ENCODE measurements at places on chromosomes 6 and 20.

GRCh38 chr6:157107915-157108651 lies 215.2 kb downstream of the TMEM242 start:
- DNase-seq, result no peak

DNA sequence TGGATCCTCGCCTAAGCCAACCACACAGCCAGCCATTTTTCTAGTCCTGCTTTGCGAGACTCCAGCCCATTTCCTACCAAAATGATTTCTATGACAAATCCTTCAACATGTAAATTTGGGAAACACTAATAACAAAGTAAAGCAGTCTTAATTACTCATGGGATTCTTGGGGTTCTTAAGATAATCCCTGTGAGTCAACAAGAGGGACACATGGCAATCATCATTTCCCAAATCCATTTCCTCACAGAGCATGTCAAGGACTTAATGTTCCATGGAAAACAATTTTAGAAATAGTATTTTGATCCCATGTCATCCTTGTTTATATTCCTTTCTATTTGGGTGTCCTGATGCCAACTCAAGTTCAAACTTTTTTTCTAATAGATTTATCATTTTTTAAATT lies 322.7 kb upstream of the NOX3 start:
- DNase-seq, result no peak

DNA sequence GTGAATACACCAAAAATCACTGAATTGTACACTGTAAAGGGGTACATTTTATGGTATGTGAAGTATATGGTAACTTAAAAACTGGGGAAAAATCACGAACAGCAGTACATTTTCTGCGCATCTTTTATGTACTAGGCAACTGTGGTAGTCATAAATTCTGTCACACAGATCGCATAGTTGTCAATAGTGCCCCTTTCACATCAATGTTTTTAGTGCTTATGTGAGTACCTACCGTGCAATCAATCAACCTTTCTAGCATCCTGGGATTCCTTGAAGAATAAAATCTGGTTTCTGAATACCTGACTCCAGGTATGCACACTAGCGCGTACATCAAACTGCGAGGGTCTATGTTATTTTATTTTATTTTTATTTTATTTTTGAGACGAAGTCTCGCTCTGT lies 637 bp upstream of the RPF2 start:
- DNase-seq, result no peak

- DNase-seq, result no peak
These were observed 5.8 kb upstream of the SIM1 start for GRCh38 chr6:100470422-100471120.

DNA sequence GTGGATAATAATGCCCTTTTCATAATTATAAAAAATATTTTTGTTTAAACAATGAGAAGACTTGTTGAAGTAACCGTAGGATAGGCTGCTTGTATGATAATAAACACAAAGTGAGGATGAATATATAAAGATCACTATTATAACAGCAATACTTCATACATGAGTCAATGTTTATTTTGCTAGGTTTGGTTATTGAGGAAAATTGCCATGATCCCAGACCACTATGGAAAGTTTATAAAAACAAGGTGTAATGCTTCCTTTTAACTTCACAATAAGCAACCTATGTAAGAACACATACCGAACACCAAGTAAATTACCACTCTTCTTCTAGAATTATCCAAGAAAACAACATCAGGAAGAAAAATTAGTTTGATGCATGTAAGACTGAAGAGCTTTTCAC lies 495.3 kb upstream of the RNF217 start:
- no peak for DNase-seq

DNA sequence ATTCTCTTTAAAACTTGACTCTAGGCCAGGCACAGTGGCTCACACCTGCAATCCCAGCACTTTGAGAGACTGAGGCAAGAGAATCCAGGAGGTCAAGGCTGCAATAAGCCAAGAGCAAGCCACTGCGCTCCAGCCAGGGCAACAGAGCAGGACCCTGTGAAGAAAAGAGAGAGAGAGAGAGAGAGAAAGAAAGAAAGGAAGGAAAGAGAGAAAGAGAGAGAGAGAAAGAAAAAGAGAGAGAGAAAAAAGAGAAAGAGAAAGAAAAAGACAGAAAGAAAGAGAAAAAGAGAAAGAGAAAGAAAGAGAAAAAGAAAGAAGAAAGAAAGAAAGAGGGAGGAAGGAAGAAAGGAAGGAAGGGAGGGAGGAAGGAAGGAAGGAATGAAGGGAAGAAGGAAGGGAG lies 76.7 kb downstream of the RIN2 start:
- no peak for DNase-seq

DNA sequence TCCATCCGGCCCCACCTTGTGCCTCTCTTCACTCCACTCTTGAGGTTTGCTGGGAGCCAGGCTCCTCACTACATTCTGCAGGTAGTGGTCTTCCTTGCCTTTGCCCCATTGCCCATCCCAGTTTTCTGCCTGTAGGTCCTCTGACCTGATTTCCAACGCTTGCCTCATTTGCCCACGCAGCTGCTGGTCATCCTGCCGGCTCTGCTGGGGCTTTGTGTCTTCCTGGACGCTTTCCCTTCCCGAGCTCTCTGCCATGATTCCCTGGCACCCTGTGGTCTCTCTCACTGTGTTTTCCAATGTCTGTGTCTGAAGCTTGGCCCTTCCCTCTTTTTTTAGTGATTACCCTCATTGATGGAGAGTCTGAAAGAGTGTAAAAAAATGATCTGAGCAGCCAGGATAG lies 451.6 kb downstream of the UTRN start:
- no peak for DNase-seq

DNA sequence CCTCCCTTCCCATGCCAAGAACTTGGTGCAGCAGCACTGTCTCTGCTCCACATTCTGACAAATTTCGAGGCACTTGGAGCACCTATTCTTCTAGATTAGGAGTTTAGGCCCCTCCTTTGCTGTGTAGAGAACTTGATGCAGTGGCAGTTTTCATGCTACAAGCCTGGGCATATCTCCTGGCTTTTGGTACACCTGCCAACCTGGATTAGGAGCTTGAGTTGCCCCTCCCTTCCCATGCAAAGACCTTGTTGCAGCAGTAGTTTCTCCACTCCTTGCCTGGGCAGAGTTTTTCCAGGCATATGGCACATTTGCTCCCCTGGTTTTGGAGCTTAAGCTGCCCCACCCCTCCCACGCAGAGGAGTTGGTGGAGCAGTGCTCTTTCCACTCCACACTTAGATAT lies 956.1 kb downstream of the EYS start:
- no peak for DNase-seq

GRCh38 chr6:145025488-145025887 lies 709.8 kb downstream of the EPM2A start:
- DNase-seq, result no peak

DNA sequence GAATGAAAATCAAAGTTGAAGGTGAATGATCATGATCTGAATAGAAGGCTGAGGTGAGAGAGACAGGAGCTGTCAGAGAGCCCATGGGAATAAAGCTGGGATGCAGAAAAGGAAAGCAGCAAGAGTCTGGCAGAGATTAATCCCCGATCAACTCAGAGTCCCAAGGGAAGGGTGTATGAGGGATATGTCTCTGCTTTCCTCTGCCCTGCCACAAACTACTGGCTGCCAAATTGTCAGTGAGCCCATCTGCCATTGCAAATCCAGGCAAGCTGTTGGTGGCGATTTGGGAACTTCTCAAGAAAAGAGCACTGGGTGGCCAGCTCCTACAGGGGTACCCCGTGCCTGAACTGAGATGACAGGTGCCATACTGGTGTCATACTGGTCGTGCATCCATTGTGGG lies 705.5 kb upstream of the MAN1A1 start:
- DNase-seq, result no peak

DNA sequence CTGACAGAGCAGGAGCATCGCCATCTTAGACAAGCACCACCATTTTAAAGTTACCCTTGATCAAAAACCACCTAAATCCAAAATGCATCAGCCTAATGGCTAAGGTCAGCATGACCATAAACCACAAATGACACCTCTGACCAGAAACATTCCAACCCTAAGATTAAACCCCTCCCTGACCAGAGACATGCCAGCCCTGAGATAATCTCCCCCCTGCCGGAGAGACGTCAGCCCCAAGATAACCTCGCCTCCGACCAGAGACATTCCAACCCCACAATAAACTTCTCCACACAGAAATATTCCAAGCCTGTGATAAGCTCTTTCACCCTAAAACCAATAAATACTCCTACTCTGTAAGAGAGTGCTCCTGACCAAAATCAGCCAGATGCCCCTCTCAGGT lies 53.5 kb downstream of the PXDC1 start:
- DNase-seq, result no peak

All from stimulated activated CD8-positive, alpha-beta memory T cell treated with anti-CD3 and anti-CD28 coated beads, Interleukin-4, amount 100 ng/mL, for 1 hour (primary cell).